Mucosa of descending colon (tissue), 3 donors: ENCODE measurements at places on chromosomes 2 and 18.

- no peak for DNase-seq
These were observed 82.5 kb downstream of the LIMS1 start for GRCh38 chr2:108616751-108617161.

DNA sequence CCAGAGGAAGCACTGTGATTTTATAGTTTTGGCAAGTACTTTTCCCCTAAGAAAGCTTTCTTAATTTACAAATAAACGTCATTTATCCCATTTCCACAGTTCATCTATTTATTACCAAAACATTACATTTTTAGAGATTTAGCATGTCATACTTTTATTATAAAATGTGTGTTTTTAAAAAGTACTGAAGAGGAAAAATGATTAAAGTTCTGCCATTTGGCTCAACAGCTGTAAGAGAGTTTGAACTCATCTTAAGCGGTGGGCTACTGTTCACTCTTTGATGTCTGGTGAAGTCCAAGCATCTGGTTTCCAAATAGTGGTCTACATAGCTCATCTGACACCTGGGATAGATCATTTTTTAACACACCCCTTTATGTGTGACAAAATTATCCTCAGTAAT lies 51.3 kb upstream of the TANC1 start:
- no peak for DNase-seq

- DNase-seq, result no peak
These were observed 122.2 kb downstream of the RBMS1 start for GRCh38 chr2:160371251-160372009.

DNA sequence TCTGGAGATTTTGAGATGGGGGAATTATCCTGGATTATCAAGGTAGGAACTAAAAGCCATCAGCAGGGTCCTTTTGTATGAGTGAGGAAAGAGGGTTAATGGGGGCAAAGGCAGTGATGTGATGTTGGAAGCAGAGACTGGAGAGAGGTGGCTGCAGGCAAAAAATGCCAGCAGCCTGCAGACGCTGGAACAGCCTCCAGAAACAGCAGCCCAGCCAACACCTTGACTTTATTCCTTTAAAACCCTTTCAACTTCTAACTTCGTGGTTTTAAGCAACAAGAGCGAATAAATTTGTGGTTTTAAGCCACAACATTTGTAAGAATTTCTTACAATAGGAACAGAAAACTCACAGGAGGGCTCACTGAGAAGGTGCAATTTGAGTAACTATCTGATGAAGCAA lies 523.1 kb upstream of the HS6ST1 start:
- no peak for DNase-seq

DNA sequence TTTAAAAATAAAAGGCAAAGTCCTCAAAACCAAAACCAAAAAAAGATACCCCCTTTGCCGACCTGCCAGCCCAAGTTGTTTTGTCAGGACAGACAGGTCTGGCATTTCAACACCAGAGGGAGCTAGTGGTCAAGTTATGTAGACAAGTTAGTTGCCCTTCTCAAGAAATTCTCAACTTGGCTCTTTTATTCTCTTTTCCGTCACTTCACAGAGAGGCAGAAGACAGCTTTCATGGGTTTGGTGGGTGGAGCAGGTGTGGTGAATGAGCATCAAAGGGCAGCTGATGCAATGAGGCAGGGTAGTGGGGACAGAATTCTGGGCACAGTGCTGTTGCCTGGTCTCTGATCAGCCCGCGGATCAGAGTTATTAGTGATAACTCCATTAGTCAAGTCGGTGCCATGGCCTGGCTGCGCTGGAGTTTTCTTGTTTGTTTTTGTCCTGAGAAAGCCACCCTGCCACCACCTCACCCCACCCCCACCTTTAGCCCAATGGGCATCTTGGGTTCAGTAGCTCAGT lies 303.7 kb upstream of the EPAS1 start:
- no peak for DNase-seq

- no peak for DNase-seq
These were observed 342.7 kb upstream of the CHAC2 start for GRCh38 chr2:53424902-53425301.

DNA sequence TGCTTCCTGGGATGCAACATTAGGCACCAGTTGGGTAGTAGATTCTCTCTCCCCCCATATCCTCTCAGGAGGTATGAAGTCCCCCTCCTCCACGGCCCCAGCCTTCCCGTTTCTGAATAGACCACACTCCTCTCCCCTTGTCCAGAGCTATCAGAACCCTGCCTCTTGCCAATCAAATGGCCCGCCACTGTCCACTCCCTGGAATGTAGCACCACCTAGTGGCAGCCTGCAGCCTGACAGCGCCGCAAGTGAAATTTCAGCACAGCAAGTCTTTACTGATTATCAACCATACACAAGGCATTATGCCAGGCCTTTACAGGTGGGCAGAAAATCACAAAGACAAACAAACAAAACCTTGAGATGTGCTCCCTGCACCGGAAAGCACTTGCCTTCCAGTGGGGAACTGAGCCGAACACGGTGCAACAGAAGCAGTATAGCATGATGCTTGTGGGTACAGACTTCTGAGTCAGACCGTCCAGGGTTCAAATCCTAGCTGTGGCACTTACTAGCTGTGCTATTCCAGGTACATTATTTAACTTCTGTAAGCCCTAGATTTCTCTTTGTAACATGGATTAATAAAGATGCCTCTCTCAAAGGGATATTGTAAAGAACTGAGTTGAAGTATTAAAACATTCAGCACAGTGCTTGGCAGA lies 174.0 kb downstream of the SMAD2 start:
- DNase-seq, result peak; percentile 72

DNA sequence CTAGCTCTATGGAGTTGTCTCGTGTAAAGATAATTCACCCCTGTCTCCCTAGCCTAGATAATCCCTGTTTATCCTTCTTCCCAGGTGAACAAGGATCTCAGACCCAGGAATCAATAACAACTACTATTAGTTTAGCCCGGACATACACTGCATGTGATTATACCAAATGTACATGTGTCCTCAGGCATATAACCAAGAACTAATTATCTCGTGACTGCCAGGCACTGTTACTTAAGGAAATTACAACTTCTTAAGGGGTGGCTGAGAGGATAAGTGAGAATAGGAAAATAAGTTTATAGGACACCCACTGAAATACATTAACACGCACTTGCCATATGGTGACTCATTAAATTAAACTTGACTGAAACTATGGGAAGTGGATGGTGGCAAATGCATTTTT lies 126.6 kb downstream of the CNTNAP5 start:
- no peak for DNase-seq

DNA sequence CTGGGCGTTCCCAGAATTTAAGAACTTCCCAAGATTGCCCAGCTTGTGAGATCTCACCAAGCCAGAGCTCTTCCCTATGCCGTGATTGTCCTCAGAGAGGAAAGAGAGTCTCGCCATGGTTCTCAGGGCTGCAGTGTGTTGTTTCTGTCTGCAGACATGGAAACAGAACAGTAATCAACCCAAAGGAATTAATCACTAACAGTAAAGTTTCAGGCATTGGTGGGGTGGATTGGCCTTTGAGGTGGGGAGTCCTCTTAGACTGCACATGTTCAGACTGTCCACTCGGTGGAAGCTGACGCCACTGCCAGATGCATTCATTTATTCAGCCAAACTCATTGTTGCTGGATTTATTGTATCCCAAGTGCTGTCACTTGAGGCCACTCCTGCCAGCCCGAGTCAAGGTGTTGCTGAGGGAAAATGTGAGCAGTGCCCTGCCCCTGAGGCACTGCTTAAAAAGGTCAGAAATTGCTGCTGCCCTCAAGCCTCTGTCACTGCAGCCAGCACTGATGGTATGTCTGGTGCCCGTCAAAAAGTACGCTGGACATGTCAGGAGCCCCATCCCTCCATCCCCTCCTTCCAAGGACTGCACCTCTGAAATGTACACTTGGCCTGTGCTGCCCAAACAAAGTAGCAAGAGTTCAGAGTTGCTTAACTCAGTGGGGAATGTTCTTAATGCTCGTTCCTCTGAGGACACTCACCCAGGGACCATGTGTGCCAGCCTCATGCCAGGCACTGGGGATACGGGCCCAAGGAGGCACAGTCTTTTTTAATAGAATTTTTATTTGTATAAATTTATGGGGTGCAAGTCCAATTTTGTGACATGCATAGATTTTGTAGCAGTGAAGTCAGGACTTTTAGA lies 201.0 kb downstream of the GLI2 start:
- no peak for DNase-seq

GRCh38 chr2:224412141-224413015 lies 10.5 kb upstream of the FAM124B start:
- DNase-seq, result no peak

DNA sequence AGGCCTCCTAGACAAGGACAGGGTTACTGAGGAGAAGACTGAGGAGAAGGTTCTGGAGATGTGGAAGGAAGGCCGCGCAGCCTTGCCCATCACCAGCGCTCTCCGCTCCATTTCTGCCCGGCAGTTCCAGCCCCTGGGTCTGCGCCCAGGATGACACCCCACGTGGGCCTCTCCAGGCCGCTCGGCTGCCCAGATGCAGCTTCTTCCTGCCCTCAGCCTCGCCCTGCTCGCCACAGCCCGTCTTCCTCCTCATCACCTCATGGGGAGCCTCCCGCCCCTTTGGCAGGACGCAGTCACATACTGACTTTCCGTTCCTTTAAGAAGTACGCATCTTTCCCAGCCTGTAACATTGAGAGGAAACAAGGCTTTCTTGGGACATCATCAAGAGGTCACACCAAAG lies 37.1 kb downstream of the SNTG2 start:
- DNase-seq, result no peak

GRCh38 chr18:10511236-10511635 lies 14.6 kb upstream of the NAPG start:
- no peak for DNase-seq

GRCh38 chr2:178871536-178871935 lies 64.3 kb upstream of the TTN start:
- DNase-seq, result no peak

DNA sequence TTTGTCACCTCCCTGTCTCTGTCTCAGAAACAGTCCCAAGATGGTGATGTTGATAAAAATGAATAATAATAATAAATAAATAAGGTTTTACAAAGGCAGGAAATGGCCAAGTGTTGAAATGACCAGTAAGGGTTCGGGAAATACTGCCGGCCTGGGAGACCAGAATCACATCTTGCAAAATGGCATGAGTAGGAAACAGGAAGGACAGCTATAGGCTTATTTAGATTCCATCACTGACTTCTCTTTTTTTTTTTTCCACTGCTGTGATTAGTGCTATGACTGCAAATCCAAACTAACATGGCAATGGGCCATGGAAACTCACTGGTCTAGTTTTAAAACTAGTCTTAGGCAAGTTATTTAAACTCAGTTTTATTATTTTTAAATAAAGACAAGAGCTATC lies 60.6 kb downstream of the SCN1A start:
- no peak for DNase-seq

DNA sequence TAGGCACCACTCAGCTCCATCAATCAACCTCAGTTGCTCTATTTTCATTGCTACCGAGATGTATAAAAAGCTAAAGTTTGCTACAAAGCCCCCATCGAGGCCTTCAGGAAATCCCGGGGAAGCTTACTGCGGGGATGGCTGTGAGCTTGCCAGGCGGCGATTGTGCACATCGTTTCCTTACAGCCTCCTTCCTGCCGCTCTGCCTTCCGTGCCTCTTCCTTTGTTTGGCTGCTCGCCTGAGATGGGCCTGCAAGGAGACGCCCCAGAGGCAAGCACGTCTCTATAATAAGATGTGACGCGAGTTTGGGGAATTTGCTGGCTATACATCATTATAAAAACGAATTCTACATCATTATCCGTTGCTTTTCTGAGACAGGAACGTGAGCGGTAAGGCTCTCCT lies 41.6 kb downstream of the DHRS9 start:
- no peak for DNase-seq

DNA sequence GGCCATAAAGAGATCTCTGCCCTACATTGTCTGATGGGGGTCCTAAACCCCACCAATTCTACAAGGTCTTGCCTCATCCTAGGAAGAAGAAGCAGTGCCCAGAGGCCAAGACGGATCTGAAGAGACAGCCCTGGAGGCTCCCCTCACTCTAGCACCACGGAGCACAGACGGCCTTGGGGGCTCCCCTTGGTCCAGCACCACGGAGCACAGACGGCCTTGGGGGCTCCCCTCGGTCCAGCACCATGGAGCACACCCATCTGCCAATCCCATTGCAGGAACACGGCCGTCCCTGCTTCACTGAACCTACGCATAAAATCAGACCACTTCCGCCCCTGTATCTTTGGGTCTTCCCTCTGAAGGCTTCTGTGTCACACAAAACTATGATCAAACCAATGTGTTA lies 215.1 kb upstream of the SALL3 start:
- no peak for DNase-seq

DNA sequence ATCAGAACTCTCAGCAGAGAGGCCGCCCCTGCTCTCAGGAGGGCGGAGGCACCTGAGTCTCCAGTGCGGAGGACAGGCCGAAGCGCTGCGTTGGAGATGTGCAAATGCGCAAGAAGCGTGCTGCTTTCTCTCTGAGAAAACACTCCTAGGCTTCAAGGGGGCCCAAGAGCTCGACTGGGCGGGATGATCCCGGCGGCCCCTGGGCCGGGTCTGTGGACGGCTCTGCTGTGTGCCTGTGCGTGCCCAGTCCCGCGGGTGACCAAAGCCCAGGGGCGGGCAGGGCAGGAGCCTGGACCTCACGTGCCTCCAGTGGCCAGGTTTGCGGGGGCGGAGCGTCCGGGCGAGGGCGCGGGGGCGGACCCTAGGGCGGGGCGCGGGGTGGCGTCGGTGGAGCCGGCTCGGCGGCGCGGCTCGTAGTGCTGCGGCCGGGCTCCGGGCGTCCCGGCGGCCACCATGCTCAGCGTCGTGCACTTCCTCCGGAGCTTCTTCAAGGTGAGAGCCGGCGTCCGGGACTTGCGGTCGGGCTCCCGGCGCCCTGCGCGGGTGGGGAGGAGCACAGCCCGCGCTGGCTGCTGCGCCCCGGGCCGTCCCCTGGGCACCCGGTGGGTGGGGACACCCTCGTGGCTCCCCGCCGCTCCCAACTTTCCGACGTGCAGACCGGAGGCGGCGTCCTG lies at the start of gene ARHGEF4:
TSS of gene ARHGEF4 (plus strand) at position 414 of the 674 bp plus-strand sequence. CDS start at position 454, 40 bp downstream.
- peak; percentile 71 for DNase-seq

- no peak for DNase-seq
These were observed 6.1 kb downstream of the NCKAP1 start for GRCh38 chr2:183031911-183032794.

- DNase-seq, result no peak
These were observed 555 bp downstream of the ALPI start for GRCh38 chr2:232456296-232457120.

DNA sequence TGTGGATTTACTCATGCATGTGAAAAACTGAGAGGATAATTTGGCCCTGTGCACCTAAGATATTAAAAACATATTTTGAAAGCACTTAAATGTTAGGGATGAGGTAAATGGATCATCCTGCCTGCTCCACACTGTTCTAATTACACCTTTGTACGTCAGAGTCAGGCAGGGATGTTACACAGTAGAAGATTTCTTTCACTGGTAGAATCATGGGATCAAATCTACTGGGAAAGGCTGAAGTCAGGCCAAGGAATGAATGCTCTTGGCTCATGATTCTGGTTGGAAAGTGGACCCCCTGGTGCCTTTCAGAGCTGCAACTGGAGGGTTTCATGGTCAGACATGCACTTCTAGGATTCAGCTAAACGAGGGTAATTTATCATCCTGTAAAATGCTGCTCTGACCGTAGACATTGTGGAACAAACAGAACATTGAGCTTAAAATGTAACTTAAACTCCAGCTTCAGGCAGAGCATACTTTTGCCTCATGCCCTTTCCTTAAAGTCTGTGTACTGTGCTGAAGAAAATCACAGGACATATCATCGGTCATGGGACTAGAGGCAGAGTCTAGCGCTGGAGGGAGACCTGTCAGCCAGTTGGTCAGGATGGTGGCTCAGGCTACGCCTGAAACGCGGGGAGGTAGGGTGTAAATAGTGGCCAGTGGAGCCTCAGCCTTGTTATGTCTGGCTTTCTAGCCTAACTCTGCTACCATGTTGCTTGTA lies 4.9 kb downstream of the KCNE4 start:
- no peak for DNase-seq

- DNase-seq, result no peak
These were observed 2.0 kb downstream of the LIMS1 start for GRCh38 chr2:108536133-108536780.
